Left ventricle myocardium superior (tissue), 1 donor: ENCODE measurements at places on chromosomes 3 and 15. TPM values are rescaled to one million over a fixed set of nuclear protein-coding genes. Genes with fewer than 3 reads are reported as not detected.

The CELSR3 gene
- 0.35 TPM for total RNA-seq

The CYP8B1 gene
- total RNA-seq: not detected

The ZNF385D gene
- 2.8 TPM for total RNA-seq

The SV2B gene
- 2.5 TPM for total RNA-seq

The SLC28A1 gene
- 0.50 TPM for total RNA-seq

The ERICH6 gene
- not detected for total RNA-seq

The SCN11A gene
- total RNA-seq: not detected

The CORO2B gene
- 5.9 TPM for total RNA-seq

The C3orf20 gene
- total RNA-seq: not detected

The RTP1 gene
- total RNA-seq: not detected

The ARGFX gene
- not detected for total RNA-seq

DNA sequence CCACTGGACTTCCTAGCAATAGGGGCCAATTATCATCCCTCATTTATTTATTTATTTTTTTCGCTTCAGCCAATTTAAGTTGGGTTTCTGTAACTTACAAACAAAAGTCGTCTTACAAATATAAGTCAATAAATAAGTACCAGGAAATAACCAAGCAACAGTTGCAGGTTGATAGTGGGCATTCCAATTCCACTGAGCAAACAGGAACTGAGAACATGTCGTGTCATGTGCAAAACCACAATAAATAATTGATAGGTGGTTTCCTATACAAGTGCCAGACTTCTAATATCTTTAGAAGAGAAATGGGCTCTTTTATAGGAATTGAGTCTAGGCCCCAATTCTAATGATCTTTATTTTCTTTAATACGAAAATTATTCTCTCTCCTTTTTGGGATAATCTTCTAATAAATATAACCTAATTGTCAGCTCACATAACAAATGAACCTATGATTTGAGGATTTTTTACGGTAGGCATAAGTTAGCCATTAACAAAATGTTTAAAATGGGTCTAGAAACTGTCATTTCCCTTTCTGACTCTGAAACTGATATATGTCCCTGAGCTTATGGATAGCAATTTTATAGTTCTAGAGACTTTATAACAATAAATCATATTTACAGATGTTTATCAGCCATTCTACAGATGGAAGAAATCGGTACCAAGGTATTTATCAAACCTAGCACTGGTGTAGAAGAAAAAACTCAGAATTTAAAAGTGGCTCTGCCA lies 571.8 kb downstream of the FOXP1 start:
- DNase-seq: no peak

DNA sequence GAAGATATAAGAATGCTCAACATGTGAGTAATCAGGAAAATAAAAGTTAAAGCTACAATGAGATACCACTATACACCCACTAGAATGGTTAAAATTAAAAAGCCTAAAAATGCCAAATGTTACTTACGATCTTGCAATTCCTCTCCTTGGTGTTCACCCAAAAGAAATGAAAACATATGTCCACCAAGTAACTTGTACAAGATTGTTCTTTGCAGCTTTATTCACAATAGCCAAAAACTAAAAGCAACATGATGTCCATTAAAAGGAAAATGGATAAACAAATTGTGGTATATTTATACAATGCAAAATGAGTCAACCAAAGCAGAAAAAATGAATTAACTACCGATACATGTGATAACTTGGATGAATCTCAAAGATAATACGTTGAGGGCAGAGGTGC lies 301.6 kb upstream of the THBS1 start:
- DNase-seq: no peak

- DNase-seq: no peak
Measured at GRCh38 chr3:107986505-107986904, 104.3 kb downstream of the CD47 start.

DNA sequence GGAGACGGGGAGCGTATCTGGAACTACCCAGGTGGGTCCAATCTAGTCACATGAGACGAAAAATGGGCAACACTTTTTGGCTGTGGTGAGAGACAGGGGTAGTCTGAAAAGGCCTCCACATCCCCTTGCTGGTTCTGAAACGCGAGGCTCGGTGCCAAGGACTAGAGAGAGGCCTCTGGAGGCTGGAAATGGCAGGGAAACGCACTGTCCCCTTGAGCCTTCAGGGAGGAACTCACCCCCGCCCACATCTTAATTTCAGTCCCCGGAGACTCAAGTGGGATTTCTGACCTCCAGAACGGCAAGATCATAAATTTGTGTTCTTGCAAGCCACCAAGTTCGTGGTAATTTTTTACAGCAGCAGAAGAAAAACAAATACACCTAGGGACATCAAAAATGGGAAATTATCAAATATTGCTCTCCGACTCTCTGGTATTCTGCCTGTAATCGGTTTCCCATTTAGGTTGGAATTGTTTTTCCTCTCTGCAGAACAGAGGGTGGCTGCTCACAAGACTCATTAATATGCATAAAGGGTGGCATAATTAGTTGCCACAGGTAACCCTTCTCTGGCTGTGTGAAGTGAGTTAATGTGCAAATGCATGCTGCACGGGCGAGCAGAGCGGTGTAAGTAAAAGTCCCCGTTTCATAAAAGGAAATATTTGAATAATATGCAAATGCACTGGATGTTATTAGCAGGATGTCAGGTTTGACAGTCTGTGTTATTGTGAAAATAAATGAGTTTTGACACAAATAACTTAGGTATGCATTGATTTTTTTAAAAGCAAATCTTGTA lies 185.7 kb downstream of the ARRDC4 start:
- no peak for DNase-seq

- DNase-seq: no peak
Measured at GRCh38 chr3:95715128-95715527, 1099.3 kb upstream of the EPHA6 start.

GRCh38 chr3:72891053-72891855 lies 3.4 kb downstream of the GXYLT2 start:
- peak; percentile 75 for DNase-seq

- DNase-seq: peak; percentile 33
Measured at GRCh38 chr3:35549690-35550089, 89.6 kb upstream of the ARPP21 start.

GRCh38 chr3:181518222-181518621 lies 193.5 kb upstream of the SOX2 start:
- DNase-seq: no peak

- no peak for DNase-seq
Measured at GRCh38 chr3:93989241-93989640, 9.3 kb downstream of the ARL13B start.

GRCh38 chr15:47409600-47409999 lies 307.7 kb upstream of the SEMA6D start:
- DNase-seq: no peak

DNA sequence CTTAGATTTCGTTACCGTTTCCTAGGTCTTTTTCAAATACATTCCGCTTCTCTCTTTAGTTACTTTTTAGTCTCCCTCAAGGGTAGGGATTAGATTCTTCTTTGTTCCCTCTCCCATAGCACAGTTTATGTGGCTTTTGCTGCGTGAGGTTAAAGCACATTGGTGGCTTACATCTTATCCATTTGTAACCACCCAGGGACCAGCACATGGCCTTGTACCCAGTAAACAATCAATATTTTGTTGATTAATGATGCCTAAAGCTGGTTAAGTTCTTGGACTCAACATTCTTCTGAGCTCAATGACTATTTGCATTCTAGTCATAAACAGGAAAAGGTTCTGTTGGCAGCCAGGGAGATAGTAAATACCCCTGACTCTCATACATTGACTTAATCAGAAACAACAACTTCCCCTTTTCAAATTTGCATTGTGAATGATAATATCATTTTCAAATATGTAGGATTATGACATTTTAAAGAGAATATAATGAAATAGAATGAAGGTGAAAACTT lies 60.2 kb downstream of the CACNA1D start:
- no peak for DNase-seq

DNA sequence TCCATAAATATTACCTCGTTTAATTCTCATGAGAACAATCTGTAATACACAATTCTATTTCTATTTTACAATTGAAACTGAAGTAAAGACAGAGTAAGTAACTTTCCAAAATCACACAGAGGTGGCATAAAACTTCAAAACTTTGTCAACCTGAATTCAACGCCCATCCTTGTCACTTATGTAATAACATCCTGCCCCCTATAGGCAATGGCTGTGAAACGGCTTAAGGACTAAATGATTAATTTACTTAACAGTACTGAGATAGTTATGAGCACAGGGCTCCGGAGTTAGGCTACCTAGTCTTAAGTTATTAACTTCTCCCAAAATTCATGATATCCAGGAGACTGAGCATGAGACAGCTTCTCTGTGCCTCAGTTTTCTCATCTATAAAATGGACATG lies 293.1 kb upstream of the CHRM5 start:
- DNase-seq: no peak

DNA sequence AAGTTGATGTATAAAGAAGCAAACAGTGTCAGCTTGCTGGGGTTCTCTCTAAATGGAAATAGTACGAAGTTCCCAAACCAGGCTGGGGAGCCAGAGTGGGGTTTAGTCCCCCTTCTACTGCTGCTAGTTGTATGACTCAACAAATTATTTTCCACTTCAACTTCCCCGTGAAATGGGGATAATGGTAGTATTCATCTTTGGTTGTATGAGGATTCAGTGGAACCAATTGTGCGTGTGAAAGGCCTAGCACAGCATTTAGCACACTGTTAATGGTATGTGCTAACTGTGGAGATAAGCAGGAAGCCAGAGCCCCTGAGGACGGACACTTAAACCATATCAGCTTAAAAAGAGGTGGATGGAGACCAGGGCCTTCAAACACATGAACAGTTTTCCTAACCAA lies 4.2 kb downstream of the SORD start:
- DNase-seq: no peak

GRCh38 chr3:18099611-18100010 lies 325.5 kb downstream of the SATB1 start:
- no peak for DNase-seq

GRCh38 chr3:141677701-141678100 lies 60.4 kb upstream of the RNF7 start:
- DNase-seq: no peak

GRCh38 chr3:183303690-183304089 lies 50.6 kb downstream of the B3GNT5 start:
- DNase-seq: no peak

- DNase-seq: peak; percentile 79
Measured at GRCh38 chr3:156151824-156152428, 31.5 kb downstream of the KCNAB1 start.

- no peak for DNase-seq
Measured at GRCh38 chr15:67941648-67942310, 101.9 kb upstream of the RNU6-1 start.

DNA sequence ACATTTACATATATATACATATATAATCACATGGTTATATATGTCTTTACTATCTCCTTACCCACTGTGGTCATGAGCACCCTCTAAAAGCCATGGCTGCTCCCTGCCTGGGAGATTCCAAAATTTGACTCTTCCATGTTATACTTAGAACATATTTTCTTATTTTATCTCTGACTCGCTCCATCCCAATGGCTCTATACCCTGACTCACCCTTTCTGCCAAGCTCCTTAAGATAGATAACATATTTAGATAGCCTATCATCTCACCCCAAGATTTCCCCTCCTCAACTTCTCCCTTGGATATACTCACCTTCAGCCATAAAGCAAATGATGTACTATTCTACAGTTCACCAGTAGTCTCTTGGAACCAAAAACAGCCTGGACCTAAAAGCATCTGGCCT lies 65.1 kb downstream of the CD200R1L start:
- DNase-seq: no peak

- no peak for DNase-seq
Measured at GRCh38 chr3:124372775-124373174, 357.5 kb upstream of the UMPS start.

- no peak for DNase-seq
Measured at GRCh38 chr3:106347350-106347749, 478.5 kb upstream of the CBLB start.

GRCh38 chr15:89828281-89829145 lies 13.9 kb upstream of the ANPEP start:
- peak; percentile 78 for DNase-seq

- DNase-seq: no peak
Measured at GRCh38 chr3:175274056-175274455, 414.9 kb downstream of the NAALADL2 start.
